T-cell (primary cell): ENCODE measurements at places on chromosomes 16 and 17. TPM values are rescaled to one million over a fixed set of nuclear protein-coding genes. Genes with fewer than 3 reads are reported as not detected.
A peak's percentile ranks its signal among the peaks of the same experiment; 100 is the strongest.

DNA sequence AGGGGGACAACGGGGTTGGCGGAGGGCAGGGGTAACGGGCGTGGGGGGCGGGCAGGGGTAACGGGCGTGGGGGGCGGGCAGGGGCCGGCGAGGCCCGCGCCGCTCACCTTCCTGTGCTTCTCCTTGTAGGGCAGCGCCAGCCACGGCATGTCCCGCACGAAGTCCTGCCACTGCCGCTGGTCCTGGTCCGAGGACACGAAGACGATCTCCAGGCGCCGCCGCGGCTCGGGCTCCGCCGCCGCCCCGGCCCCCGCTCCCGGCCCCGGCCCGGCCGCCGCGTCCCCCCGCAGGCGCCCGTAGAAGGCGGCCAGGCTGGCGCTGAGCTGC is 401 bp downstream of the NXN start:
- DNase-seq: no peak

DNA sequence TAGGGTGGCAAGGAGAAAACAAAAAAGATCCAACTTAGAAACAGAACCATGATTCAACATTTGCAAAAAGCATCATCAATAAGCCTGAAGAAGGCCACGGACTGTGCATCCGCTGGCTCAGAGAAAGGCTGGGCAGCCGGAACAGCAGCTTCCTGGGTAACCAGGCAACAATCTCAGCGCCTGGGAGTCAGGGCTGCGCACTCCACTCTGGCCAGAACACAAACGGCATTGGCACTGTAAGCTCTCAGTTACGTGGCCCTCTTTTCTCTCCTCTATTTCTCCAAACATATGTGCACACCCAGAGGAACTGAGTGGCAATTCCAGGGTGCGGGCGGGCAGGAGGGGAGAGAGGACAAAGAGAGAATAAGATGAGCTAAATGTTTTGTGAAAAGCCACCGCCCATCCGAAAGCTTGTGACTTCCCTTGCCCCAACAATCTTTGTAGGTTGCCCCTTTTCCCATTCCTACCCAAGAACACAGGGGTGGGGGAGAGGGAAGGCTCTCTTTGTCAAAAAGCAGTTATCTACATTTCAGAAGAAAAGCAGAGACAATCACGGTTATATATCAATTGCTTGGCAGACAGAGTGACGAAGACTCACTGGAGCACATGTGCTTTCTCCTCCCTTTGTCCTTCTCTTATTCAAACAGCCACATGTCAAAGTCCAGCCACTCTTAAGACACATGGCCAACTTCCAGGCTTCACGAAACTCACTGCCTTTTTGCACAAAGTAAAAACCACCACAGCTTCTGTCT is 6.6 kb upstream of the GHDC start:
- no peak for DNase-seq

DNA sequence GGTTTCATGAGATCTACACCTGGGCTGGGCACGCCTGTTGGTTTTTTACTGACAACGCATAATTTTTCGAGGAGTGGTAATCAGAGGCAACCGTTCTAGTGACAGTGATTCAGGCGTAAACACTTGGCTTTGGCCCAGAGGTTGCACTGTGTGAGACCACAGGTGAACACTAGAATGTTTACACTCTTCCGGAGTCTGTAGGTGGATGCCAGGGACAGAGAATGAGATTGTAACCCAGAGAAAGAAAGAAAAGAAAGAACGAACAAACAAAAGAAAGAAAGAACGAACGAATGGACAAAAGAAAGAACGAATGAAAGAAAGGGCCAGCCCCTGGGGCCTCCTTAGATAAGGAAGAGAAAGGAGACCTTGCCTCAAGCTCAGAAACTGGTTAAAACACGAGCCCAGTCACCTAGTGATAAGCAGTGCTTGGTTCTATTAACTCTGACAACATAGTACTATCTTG is 113.2 kb downstream of the PRKCB start:
- DNase-seq: peak; percentile 79

GRCh38 chr16:68345351-68345810 is 34.6 kb downstream of the PRMT7 start:
- no peak for DNase-seq

GRCh38 chr17:51439395-51440229 is 179.3 kb downstream of the UTP18 start:
- no peak for DNase-seq

DNA sequence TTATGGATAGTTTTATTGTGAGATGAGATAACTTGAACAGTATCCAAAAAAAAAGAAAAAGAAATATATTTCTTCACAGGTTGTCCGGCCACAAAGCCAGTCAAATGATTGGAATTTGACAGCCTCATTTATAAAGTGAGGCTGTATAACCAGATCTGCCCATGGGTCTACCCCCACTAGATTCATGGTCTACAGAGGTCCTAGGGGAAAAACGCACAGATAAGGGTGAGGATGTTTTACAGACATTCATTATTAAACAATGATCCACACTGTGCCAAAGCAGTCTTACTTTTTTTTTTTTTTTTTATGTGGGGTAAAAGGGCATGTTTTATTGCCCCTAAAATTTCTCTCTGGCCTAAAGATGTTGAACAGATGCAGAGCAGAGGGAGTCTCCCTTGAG is 1503.0 kb upstream of the CDH8 start:
- DNase-seq: no peak

- DNase-seq: peak; percentile 39
Observed at GRCh38 chr16:84194470-84195200, 3.7 kb downstream of the ADAD2 start.

DNA sequence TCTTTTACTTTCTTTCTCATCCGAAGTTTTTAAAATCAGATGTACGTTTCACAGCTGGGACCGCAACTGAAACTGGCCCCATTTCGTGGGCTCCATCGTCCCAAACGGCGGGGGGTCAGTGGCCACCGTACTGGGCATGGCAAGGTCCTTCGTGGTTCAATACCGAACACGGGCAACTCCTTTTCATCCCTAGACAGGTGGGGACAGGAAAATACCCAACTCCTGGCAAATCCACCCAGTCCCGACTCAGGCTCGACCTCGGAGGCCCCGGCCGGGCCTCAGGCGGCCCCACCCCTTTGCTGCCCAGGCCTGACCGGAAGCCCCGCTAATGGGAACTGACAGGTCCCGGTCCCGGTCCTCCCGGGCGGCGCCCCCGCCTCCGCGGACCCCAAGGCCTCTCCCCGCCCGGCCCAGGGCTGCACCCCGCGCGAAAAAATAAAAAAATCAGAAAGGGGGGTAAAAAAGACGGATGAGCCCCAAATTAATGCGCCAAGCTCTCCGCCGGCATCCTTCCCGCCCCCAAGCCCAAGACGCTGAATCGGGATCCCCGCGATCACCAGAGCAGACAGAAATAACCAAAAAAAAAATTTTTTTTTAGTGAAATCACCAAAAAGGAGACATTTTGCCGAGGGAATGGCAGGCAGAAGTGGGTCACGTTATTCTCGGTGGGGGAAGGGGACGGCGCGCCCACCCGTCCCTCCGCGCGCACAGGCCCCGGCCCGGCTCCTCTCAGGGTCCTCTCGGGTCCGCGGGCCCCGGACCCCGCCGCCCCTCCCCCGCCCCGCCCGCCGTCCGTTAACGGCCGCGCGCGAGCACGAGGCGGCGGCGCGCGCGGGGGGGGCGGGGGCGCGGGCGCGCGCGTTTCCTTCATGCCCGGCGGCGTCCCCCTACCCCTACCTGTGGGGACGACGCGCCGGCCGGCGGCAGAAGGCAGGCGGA is 562 bp downstream of the ZC3H7A start:
- peak; percentile 34 for DNase-seq

- DNase-seq: no peak
Observed at GRCh38 chr16:62014319-62014923, 21.8 kb downstream of the CDH8 start.

GRCh38 chr16:14527411-14528044 is 102.5 kb downstream of the PARN start:
- DNase-seq: no peak

DNA sequence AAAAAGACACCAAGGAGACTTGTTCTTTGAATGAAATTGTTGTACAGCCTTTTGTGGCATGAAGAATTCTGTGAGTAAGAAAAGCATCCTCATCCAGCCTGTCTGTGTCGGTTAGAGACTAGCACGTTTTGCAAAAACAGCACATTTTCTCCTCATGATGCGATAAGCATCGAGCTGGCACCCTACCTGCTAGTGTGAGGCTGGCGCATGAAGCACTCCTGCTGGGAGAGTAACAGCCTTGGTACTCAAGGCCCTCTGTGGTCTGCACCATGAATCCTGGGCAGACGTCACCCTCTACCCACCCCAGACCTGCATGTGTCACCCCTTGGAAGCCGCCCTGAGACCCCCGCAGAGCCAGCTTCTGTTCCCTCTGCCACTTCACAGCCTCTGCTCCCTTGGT is 92.6 kb upstream of the TMEM132E start:
- no peak for DNase-seq

GRCh38 chr17:51000835-51001638 is 119.6 kb downstream of the SPAG9 start:
- DNase-seq: no peak

GRCh38 chr17:74892974-74893911 is at the start of gene FADS6:
Gene FADS6, minus strand, starts transcription at chr17:74893633. Its CDS starts 38 bp downstream, at chr17:74893595.
- peak; percentile 7 for DNase-seq

DNA sequence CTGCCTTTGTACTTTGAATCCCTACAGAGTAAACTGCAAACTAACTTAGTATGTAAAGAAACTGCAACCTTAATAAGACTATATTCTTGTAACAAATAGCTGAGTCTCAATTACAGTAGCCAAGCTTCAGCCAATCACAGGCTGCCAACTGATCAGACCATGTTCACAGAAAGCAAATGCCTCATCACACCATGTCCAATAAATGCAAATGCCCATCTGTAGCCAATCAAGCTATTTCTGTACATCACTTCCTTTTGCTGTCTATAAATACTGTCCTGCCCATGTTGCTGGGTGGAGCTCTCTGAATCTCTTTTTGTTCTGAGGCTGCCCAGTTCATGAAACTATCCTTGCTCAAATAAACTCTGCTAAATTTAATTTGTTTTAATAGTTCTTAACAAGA is 531.7 kb upstream of the TOM1L1 start:
- no peak for DNase-seq

- no peak for DNase-seq
Observed at GRCh38 chr16:85557083-85557970, 55.8 kb upstream of the GSE1 start.

DNA sequence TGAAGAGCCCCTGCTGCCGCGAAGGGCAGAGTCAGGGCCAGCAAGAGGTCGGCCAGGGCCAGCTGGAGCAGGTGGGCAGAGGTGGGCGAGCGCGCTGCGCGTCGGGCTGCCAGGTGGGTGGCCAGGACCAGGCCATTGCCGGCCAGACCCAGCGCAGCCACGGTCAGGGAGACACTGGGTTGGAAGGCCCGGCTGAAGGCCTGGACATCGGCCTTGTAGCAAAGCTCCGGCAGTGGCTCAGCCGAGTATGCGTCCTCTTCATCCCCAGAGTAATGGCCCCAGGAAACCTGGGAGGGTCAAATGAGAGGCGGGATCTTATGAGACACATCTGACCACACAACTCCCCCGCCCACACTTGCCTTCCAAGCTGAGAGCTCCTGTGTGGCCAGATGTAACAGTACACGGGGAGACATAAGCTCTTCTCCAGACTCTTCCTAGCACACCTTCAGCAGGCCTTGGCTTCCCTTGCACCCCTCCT is 1.3 kb downstream of the CCR10 start:
- no peak for DNase-seq

- no peak for DNase-seq
Observed at GRCh38 chr17:80645706-80646325, 101.2 kb downstream of the RPTOR start.

- no peak for DNase-seq
Observed at GRCh38 chr17:71127416-71127815, 958.1 kb downstream of the KCNJ2 start.

DNA sequence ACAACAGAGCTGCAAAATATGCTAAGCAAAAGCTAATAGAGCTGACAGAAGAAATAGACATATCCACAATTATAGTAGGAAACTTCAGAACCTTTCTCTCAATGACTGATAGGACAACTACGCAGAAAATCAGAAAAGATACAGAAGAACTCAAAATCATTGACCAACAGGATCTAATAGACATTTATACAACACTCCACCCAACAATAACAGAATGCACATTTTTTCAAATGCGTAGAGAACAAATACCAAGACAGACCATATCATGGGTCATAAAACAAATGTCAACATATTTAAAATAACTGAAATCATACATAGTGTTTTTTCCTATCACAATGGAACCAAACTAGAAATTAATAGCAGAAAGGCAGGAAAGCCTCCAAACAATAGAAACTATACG is 237.4 kb downstream of the C16orf78 start:
- DNase-seq: no peak

DNA sequence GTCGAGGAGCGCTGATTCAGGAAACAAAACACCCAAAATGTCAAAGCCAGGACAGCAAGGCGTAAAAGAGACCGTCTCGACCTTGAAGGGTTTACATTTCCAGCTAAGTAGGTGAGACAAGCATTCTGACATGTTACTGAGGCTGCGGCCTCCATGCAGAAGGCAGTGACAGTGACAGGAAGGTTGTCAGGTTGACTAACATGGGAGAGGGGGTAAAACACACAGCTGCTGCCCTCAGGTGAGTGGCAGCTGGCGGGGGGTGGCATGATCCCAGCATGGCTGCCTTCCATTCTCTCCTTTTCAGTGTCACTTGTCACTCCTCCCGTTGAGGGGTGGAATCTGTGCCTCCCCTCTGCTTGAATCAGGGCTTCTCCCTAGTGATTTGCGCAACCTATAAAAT is 31.9 kb upstream of the CRHR1 start:
- DNase-seq: no peak

DNA sequence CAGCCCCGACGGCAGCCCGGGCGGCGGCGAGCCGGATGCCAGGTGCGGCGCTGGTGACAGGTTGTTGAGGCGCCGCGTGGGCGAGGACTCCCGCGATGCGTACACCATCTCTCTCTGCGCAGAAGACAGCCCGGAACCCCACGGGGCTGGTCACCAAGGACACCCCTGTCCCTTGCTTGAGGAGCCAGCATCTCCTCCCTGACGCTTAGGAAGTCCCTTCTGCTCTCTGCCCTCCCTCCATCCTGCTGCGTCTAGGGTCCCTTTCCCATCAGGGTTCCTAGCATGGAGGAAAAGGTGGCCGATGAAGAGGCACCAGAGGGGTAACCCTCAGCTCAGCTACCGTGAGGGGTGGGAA is 43.6 kb downstream of the SRCIN1 start:
- DNase-seq: no peak

GRCh38 chr17:11240841-11241610 is at the start of gene SHISA6:
Gene SHISA6, plus strand, starts transcription at chr17:11241213.
- DNase-seq: no peak

- DNase-seq: no peak
Observed at GRCh38 chr17:60269417-60269816, 119.6 kb downstream of the CA4 start.

GRCh38 chr16:24986512-24987303 is 28.5 kb downstream of the ARHGAP17 start:
- DNase-seq: no peak

GRCh38 chr17:8923762-8924161 is 41.7 kb downstream of the PIK3R5 start:
- no peak for DNase-seq

Gene MYL4
- not detected for total RNA-seq

Gene ENPP7
- total RNA-seq: not detected

Gene PRDM7
- total RNA-seq: not detected

Gene CTRB1
- total RNA-seq: 7.9 TPM

Gene ACSM2A
- total RNA-seq: not detected

Gene CCL1
- not detected for total RNA-seq

Gene MPV17L
- total RNA-seq: not detected

Gene TNP2
- total RNA-seq: not detected
